ENCODE measurements at places on chromosomes 16 and 17.

- DNase-seq: peak; percentile 64
These were observed 18.8 kb downstream of the XPO6 start for GRCh38 chr16:28192806-28193529.

DNA sequence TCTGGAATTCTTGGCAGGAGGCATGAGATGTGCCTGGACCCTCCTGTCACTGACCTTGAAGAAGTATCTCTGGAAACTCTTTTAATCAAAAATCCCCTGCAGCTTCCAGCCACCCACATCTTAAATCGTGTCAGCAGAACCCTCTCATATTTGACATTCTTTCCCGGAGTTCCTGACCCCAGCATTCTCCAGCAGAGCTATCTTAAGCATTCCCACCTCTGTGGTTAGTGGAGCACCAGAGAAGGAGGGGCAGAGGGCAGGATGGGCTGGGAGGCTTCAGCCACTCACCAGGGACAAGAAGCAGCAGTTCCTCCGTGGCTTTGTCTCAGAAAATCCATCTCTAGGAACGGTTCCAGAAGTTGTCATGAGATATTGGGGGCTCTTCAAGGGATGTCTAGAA is 149.9 kb downstream of the RGS9 start:
- DNase-seq: no peak

GRCh38 chr17:42251115-42251514 is 25.1 kb downstream of the STAT5B start:
- no peak for DNase-seq

GRCh38 chr17:38719943-38720641 is 10.0 kb upstream of the CISD3 start:
- no peak for DNase-seq

DNA sequence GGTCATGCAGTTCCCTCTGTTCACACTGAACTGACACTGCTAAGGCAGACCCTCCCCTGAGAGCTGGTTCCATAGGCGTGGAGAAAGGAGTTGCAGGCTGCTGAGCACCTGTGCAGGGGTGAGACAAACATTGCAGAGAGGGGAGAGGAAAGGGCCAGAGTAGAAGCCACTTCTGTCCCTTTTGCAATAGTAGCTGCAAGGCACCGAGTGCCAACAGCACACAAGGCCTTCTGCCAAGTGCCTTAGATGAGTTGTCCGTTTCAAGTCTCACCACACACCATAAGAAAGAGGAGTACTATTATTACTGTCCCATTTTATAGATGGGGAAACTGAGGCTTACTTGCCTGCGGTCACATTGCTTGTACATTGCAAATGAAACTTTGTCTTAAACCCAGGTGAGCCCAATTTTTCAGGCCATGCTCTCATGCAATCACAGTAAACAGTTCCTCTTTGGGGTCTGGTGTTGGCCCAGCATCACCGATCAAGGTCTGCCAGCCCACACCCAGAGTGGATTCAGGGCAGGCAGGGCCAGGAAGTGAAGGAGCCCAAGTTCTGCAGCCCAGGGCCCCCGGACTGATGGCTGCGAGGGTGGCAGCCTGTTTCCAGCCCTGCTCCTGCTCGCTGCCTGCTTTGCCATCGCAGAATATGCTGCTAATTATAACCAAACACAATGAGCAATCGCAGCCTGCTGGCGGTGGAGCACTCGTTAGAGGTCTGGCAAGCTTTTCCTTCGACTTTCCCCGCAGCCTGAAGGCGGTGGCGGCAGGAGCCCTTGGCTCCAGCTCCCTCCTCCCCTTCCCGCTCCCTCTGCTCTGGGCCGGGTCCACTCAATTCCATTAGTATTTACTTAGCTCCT is 36.8 kb upstream of the DYNLL2 start:
- DNase-seq: no peak

GRCh38 chr17:12973496-12974004 is 44.3 kb downstream of the ELAC2 start:
- no peak for DNase-seq

GRCh38 chr17:36017799-36018198 is at the start of gene CCL23:
TSS of gene CCL23 (minus strand) at chr17:36017972. CDS start at chr17:36017897, 75 bp downstream.
- no peak for DNase-seq

- DNase-seq: no peak
These were observed 130.8 kb downstream of the GAS7 start for GRCh38 chr17:10067446-10068143.

GRCh38 chr17:14882131-14882530 is 383.0 kb downstream of the PMP22 start:
- no peak for DNase-seq

GRCh38 chr17:49364119-49364518 is 2.1 kb upstream of the ZNF652 start:
- DNase-seq: no peak

- no peak for DNase-seq
These were observed 101.4 kb downstream of the RAP1GAP2 start for GRCh38 chr17:2897605-2898004.

DNA sequence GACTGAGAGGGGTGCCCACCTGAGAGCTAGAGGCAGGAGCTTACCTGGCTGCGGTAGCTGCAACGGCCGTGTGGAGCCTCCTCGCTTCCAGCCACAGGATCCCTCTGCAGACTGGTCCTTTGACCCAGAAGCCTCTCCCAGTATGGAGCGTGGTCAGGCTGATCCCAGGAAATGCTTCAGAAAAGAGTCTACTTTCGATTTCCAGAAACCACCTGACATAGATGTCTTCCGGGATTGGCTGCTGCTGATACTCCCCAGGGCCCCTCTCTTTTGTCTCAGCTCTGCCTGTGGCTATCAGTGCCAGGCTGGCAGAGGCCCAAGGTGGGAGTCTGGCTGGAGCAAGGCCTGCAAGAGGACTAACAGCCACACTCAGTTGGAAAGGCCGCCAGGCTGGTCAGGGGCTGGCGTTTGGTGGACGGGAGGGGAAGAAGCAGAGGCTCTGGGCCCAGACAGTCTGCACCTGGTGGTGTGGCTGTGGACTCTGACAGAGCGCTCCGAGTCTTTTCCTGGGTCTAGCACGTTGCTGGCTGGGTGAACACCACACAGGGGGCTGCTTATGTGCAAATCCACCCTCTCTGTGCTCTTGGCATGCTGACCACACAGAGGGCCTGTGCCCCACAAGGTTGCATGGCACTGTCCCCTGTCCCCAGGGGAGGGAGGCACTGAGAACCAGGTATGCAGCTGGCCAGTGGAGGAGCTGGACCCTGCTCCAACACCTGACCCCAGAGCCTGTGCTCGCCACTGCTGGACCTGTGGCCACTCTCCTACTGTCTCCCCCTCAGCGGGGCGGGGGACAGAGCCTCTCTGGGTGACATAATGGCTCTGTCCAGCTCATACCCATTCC is at the start of gene LGALS3BP:
LGALS3BP (minus strand) TSS at position 144 of the 844 bp plus-strand sequence. CDS start 2,732 bp downstream, outside the sequence.
- DNase-seq: no peak

DNA sequence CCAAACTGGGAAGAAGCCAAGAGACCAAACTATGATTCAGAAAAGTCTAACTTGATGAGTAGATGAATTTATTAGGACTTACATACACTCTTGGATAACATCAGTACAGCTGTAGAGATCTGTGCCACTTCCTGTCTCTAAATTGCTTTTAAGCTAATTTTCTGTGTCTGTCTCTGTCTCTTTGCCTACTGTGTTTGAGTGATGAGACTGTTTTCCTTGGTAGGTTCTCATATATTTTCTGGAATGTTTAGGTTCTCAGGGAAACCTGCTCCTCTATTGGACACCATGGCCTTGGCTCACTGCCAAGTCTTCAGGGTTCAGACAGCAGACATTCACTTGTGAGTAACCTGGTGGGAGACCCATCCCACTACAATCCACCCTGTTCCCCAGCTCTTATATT is 103.5 kb upstream of the KIF2B start:
- no peak for DNase-seq

DNA sequence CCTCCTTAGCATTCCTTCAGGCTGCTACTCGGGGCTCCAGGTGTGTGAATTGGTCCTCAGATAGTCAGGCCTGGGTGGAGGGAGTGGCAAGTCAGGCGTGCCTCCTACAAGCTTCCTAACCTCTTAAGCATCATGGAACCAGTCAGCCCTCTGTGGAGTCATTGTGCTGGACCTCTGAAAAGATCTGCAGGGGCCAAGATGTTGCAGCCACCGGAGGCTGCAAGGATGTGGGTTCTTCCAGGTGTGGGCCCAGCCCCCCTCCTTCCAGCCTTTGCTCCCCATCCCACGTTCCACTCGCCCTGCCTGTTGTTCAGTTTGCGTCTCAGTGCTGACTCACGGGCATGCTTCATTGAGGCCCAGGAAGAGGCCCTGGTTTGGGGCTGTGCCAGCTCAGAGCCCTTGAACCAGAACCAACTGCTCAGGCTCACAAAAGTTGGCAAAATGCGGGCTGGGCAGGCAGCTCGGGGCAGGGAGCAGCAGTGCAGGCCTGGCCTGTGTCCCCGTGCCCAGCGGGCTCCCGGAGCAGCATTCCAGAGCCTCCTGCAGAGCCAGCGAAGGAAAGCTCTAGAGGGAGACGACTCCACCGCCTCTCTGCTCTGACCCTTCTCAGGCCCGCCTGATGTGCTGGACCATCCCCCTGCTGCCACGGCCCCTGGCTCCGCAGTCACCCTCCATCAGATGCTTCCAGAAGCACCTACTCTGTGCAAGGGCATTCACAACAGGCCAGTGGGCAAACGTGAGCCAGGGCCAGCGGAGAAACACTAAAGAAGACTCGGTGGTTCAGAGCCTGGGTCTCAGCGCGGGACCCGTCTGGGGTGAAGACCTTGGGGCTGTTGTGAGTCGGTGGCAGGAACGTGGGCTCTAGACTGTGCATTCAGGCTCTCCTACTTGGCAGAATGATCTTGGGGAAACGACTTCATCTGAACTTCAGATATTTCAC is 7.5 kb downstream of the LDHD start:
- peak; percentile 63 for DNase-seq

- no peak for DNase-seq
These were observed 47.9 kb upstream of the MAP3K14 start for GRCh38 chr17:45364531-45365390.

DNA sequence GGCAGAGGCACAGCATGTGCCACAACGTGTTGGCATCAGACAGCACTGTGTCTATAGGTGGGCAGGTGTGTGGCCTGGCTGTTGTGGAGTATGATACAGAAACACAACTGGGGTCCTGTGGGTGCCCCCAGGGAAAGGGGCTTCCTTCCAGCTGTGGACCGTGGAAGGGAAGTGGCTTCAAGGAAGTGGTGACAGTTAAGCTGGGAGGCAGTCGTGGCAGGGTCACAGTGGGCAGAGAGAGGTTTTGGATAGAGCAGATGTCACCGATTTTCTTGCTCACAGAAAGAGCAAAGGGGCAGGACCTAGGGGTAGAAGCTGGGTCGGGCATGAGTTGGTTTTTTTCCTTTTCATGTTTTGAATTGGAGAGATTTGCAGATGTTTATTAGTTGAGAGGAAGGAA is 11.2 kb upstream of the ORAI3 start:
- DNase-seq: no peak

- DNase-seq: no peak
These were observed 4.0 kb upstream of the APOH start for GRCh38 chr17:66233023-66233753.

- DNase-seq: no peak
These were observed 28.4 kb upstream of the SLC12A3 start for GRCh38 chr16:56836410-56837230.

- no peak for DNase-seq
These were observed 29.5 kb downstream of the PSME3IP1 start for GRCh38 chr16:57156351-57156703.

- peak; percentile 72 for DNase-seq
These were observed at the start of gene CORO6 for GRCh38 chr17:29622337-29623282. TSS of gene CORO6 (minus strand) at chr17:29622912. CDS start at chr17:29621421, 1,491 bp downstream.

- DNase-seq: no peak
These were observed 16.8 kb downstream of the LGALS9 start for GRCh38 chr17:27647765-27648164.

- no peak for DNase-seq
These were observed 12.4 kb downstream of the CSF3 start for GRCh38 chr17:40027614-40028012.

- no peak for DNase-seq
These were observed 17.2 kb downstream of the SLC16A6 start for GRCh38 chr17:68273722-68274121.

DNA sequence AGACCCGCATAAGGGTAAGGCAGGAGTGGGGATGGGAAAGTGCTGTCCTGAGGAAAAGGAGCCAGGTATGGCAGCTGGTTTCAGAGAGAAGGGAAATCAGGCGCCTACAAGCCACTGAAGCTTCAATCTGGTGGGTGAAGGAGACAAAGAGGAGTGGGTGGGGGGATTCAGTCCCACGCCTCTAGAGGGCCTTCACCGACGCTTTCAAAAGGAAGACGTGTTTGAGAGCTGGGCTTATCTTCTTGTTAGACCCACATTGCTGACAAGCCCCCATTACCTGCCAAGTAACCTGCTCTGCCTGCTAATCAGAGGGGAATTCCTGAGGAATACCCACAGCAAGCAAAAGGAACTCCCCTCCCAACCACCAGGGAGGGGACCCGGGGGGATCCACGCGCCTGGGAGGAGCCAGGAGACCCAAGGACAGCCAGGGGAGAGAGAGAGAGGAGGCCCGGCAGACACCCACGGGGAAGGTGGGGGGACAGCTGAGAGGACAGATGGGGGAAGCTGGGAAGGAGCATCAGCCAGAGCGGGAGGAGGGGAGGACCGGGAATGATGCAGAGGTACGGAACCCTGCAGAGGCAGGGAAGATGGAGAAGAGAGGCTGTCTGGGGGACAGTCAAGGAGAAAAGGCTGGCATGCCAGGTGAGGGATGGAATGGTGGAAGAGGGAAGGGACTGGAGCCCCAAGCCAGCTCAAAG is 1.0 kb downstream of the MTMR4 start:
- DNase-seq: peak; percentile 14

GRCh38 chr17:44536090-44536953 is 21.0 kb upstream of the FZD2 start:
- DNase-seq: no peak

DNA sequence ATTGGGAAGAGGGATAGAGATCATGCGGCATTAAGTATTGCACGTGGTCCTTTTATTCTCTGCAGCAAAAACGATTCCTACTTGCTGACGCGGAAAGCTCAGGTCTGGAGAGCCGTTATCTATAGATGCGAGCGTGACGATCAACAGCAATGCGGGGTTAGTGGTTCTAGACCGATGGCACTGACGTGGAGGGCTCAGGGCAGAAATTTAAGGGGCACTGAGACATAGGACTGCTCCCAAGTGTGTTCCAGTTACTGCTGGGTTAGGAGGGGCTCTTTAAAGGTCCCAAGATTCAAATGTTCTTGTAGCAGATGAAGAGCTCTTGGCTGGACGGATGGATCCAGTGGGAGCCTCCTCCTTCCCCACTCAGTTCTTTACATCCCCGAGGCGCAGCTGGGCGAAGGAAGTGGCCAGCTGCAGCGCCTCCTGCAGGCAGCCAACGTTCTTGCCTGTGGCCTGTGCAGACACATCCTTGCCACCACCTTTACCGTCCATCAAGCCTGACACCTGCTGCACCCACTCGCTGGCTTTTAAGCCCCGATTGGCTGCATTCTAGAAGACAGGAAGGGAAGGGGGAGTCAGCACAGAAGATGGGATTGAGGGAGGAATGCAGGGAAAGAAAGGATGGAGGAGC is 732 bp upstream of the EXOSC6 start:
- no peak for DNase-seq

- no peak for DNase-seq
These were observed 58.2 kb downstream of the FTO start for GRCh38 chr16:53761962-53762703.

DNA sequence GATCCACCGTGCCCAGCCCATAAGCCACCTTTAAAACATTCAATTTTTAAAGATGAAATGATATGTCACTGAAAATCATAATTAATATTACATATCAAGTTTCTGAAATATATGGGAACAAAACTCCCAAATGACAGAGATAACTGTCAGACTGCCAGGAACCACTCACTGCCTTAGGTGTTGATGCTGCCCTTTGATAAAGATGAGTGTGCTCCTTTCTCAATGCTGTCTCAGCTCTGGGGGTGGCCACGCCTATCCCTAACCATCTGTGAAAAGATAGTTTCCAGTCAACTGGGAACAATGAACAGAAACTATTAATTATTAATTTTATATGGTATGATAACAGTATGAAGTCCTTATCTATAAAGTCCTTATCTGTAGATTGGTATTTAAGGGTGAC is 177.7 kb downstream of the MYO1D start:
- DNase-seq: no peak
